ENCODE measurements at places on chromosomes 6 and 20.
A peak's percentile ranks its signal among the peaks of the same experiment; 100 is the strongest.

GRCh38 chr20:18326990-18327389, 38.7 kb downstream of the ZNF133 start:
- DNase-seq, result no peak

DNA sequence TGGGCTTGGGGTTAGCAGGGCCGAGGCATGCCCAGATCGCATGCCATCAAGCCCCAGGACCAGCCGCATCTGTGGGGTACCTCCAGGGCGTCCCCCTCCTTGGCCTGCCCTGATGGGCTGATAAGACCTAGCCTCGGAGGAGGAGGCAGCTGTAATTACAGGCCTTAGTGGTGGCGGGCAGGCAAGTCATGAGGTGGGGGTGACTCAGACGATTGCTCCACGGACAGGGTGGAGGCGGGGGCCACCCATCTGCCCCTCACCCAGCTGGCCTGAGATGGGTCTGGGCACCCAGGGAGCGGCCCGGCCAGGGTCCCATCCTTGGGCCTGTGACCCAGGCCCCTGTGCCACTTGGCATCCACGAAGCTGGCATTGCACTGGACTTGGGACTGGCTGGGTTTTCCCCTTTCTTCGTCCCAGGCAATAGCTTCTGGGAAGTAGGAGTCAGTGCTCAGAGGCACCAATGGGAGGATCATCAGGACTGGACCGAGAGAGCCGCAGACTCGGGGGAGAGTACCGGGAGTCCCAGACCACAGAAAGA, 57.5 kb downstream of the CEBPB start:
- no peak for DNase-seq

- no peak for DNase-seq
Observed at GRCh38 chr6:53437557-53438202, 88.9 kb upstream of the ELOVL5 start.

DNA sequence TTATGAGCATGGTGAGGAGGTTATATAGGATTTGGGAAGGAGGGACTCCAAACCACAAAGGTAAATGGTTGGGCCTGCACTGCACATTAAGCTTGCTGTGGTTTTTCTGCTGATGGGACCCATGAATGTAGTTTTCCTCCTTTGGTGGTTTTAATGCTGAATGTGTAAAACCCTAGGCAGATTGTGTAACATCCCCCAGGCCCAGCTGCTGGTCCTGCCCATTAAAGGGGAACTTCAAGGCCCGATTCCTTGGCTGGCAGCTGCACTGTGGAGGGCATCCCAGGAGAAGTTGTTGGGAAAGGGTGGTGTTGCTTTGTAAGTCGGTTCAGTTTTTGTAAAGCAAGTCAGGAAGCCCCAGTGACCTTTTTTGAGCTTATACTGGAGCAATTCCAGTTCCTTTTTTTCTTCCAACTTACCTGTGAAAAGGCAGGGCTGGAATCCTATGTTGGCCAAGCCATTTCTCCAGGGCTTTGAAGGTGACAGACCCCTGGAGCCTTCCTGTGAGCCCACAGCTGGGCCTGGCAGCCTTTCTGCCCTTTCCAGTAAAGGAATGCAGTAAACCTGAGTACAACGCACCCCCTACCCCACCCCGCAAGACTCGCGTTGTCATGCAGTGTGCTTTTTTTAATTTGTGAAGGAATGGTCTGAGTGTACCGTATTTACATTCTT, 43.1 kb upstream of the NAA20 start:
- DNase-seq, result no peak

DNA sequence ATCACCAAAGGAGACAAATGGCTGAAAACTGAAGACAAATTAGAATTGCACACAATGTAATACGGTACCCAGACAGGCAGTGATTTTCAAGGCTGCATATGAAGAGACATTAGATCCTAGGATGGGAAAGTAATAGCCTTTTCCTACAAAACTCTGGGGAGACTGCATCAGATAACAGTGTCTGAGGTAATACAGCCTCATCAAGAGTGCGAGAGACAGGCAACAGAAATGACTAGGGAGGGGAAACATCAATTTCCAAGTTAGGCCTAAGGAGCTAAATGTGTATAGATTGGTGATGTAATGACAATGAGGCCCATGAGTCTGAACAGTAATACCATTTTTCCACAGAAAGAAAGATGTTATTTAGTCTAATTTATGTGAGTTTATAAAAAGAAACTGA, 200.3 kb downstream of the HTR1B start:
- DNase-seq, result no peak

DNA sequence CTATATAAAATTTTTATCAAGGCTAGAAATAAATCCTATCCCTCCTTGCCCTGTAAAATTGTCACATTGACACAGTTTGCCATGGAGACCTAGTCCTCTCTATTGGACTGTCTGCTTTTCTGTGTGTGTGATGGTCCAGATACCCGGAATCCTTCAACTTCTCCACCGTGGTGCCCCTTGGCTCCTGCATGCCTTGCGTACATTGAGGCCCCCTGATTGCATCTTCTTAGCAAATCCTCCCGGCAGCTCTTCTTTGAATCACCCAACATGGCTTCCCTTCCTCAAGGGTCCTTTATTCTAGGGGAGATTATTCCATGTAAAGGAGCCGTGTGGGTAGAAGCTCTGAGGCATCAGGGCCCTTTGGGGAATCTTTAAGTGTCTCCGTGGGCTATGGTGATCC, 219.5 kb downstream of the CDC5L start:
- DNase-seq, result no peak

DNA sequence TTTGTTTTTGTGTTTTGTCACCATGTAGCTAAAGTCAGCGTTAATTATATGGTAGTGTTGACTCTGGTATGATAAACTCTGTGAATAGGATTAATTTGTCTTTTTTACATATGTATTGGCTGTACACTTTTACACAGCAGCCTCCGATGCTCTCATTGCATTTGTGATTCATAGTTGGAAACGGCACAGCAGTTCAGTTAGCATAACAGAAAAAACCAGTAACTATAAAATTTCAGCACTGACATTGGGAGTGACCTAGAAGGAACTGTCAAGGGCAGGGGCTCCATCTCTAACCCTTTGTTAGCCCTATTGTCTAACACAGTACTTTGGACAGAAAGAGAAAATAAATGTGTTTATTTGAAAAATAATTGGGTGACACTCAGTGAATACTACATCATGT, 5.6 kb upstream of the BEND6 start:
- no peak for DNase-seq

- DNase-seq, result no peak
Observed at GRCh38 chr20:59948212-59948611, 8.0 kb downstream of the FAM217B start.

DNA sequence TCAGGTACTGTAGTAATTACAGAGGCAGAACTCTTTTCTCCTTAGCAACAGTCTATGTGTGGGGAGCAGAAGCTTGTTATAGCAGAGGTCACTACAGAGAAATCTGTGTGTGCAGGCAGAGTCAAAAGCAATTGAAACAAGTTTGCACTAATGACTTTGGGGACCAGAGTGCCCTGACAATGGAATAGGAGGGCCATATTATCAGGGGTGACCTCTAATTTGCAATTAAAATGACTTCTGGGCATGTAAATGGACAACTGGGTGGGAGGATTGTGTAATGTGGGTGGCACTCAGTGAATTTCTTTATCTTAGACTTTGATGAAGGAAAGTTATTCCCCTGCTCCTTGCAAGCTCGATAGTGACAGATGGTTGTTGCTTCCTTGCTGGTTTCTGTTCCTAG, 127.2 kb downstream of the PLCB4 start:
- DNase-seq, result no peak

DNA sequence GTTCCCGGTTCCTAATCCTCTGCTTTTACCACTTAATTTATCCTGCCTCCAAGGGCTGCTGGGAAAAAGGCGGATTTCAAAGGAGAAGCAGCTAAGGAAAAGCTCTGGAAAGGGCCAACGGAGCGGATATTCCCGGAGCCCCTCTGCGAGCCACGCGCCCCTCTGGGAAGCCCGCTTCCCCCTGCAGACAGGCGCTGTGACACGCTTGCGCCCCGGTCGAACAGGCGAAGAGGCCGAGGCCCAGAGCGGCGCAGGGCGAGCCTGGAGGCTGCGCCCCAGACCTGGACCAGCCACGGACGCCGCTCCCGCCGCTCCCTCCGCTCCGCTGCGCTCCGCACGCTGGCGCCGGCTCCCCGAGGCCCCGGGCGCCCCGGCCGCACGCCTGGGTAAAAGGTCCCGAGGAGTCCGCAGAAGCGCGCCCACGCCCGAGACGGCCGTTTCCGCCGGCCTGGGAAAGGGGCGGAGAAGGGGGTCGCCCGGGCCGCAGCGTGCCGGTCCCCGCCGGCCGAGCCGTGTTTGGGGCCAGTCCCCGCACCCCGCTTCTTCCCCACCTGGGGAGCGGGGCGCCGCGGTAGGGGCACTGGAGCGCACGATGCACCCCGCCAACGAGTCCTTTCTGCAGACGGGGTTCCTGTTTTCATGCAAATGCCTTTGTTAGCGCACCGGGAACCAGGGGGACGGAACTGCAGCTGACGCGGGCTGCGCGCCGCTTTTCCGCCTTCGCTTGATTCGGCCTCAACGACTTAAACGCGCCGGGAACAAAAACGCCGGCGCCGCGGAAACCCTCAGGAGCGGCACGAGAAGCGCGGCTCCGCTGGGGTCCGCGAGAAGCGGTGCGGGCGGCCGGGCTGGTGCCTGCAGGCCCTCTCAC, 91.9 kb upstream of the SIRPA start:
- no peak for DNase-seq

- no peak for DNase-seq
Observed at GRCh38 chr6:32149932-32150870, 1.5 kb downstream of the PRRT1 start.

DNA sequence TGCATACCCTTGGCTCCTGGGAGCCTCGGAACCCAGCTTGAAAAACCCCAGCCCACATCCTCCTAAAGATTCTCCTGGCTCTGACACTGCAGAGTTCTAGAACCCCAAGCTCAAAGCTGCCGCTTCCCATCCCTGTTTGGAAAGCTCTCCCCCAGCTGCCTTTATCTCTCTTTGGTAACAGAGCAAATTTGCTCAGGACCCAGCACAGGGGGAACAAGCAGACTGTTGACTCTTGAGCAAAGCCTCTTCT, 38.9 kb downstream of the HNF4A start:
- no peak for DNase-seq

DNA sequence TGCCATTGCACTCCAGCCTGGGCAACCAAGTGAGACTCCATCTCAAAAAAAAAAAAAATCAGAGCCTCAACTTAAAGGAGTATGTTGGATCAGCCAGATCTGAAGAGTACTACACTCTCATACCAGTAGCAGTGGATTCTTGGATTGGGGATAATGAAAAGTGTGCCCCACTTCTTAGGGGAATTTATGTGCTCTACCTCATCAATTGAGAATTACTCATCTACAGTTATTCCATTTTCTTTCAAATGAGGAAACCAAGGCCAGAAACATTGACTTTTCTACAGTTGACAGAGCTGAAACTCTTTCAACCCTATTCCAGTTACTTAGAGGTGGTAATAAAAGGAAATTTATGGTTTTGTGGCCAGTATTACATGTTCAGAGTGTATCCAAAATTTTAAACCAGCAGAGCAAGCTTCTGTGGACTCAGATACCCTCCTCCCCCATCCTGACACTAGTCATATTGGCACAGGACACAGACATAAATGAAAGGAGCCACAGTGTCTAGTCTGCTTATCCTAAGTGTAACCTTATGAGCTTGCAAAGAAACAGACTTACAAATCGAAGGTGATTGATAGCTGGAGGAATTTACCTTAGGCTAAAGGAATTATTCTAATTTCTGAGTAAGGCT, 51.2 kb downstream of the ORC3 start:
- DNase-seq, result no peak

GRCh38 chr6:53728570-53729194, 63.1 kb upstream of the KLHL31 start:
- peak; percentile 19 for DNase-seq

GRCh38 chr6:71513036-71513435, 224.4 kb downstream of the OGFRL1 start:
- no peak for DNase-seq

DNA sequence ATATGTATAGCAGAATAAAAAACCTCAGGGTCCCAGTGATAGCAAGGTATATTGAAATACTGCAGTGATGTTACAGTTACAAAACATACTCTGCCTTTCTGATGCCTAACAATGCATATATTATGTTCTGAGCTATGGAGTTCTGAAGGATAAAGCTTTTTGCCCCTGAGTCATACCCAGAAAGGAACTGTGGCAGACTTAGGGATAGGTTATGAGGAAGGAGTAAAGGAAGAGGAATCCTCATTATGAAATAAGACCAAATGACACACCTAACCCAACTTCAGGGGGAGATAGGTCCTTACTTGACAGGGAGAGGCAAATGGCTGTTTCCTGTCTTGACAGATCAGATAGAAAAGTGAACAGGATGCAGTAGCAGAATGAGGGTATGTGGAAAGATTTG, 940.6 kb upstream of the FLRT3 start:
- DNase-seq, result no peak

GRCh38 chr6:76615395-76615794, 542.9 kb upstream of the IMPG1 start:
- no peak for DNase-seq

- no peak for DNase-seq
Observed at GRCh38 chr6:27441001-27441400, 31.9 kb downstream of the ZNF184 start.

GRCh38 chr6:13304101-13304500, 24.2 kb downstream of the TBC1D7 start:
- no peak for DNase-seq

- no peak for DNase-seq
Observed at GRCh38 chr6:161694995-161695394, 421.1 kb upstream of the AGPAT4 start.

- DNase-seq, result no peak
Observed at GRCh38 chr6:155067956-155068615, 73.0 kb downstream of the TIAM2 start.

- DNase-seq, result no peak
Observed at GRCh38 chr20:62603021-62603906, 39.0 kb upstream of the SLCO4A1 start.

DNA sequence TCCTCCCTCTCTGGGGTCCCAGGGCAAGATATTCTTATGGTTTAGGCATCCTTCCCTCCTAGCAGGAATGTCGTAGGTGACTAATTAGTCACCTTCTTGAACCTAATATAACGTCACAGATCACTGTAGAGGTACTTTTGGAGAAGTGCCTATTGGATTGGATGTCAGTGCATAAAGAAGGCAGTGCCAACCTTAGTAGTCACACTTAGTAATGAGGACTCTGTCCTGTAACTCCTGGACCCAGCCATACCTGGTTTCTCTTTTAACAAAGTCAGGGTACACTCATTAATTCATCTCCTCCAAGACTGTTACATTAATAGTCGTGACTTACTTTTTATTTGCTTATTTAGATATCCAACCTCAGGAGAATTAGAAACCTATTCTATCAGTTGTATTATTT, 20.0 kb downstream of the VTA1 start:
- no peak for DNase-seq

- DNase-seq, result no peak
Observed at GRCh38 chr6:25085756-25086155, 150.0 kb upstream of the RIPOR2 start.

- no peak for DNase-seq
Observed at GRCh38 chr6:42453654-42454427, 2.1 kb upstream of the TRERF1 start.

GRCh38 chr20:62760856-62761758, 35.2 kb upstream of the MRGBP start:
- no peak for DNase-seq

- DNase-seq, result no peak
Observed at GRCh38 chr6:12666886-12667285, 49.7 kb upstream of the PHACTR1 start.

Data from activated CD4-positive, alpha-beta T cell treated with anti-CD3 and anti-CD28 coated beads, Interleukin-2, amount 50 U/mL, for 24 hours (primary cell).